ENCODE measurements at places on chromosomes 2 and 18. TPM values are rescaled to one million over a fixed set of nuclear protein-coding genes. Genes with fewer than 3 reads are reported as not detected.

DNA sequence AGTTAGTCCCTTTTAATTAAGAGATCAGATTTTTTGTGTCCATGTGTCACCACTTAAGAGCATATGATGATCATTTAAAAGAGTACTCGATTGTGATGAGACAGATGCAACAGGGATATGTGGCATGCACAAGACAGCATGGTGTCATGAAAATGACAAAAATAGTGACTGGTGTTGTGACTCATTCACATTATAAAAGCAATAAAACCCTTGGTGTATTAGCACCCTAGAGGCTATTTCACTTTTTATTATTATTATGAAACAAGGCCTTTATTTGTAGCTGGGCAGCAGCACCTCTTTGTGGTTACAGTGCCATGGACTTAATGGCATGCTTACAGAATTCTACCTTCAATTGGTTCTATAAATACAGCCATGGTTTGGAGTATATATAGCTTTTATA lies 1296.0 kb upstream of the ZEB2 start:
- no peak overlapping the region for H3K27ac ChIP-seq
- no peaks in the 10 kb centered on the region for H3K4me1 ChIP-seq
- H3K4me3 ChIP-seq, result no peak overlapping the region

- H3K27ac ChIP-seq, result no peak overlapping the region
- H3K4me3 ChIP-seq, result no peak overlapping the region
- peaks cover 39% of the 10 kb centered on the region for H3K36me3 ChIP-seq
- peaks cover 6% of the 10 kb centered on the region for H3K4me1 ChIP-seq
- DNase-seq, result no peak
These were observed 4.6 kb downstream of the CDCA7 start for GRCh38 chr2:173359231-173359630.

DNA sequence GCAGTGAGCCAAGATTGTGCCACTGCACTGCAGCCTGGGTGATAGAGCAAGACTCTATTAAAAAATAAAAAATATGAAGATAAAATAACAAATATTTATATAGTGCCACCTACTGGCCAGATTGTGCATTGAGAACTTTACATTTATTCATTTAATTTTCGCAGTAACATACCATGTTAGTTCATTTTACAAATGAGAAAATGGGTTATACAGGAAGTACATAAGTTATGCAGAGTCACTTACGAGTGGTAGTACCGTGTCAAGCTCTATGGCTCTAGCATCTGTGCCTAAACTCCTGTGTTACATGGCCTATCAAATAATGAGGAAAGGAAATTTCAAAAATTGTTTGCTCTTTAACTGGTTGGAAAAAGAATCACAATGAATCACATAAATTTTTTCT lies 27.9 kb downstream of the RIF1 start:
- H3K4me1 ChIP-seq, result no peaks in the 10 kb centered on the region
- H3K27ac ChIP-seq, result no peak overlapping the region
- H3K4me3 ChIP-seq, result no peak overlapping the region
- no peaks in the 10 kb centered on the region for H3K27me3 ChIP-seq
- H3K36me3 ChIP-seq, result peaks cover 95% of the 10 kb centered on the region

DNA sequence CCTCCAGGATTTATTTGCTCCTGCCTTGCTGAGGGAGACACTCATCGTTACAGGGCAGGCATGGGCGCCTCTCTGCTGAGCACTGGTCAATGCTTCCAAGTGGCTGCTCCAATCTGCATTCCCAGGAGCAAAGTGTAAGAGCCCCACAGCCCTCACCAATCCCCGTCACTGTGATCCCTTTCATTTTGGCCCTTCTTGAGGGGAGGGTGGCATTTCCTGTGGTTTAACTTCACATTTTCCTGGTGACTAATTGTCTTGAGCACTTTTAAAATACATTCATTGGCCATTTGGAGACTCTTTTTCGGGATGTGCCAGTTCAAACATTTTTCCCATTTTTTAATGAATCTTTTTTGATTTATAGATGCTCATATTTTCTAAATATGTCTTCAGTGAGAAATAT lies 33.0 kb downstream of the TPO start:
- H3K4me1 ChIP-seq, result no peaks in the 10 kb centered on the region
- H3K4me3 ChIP-seq, result no peak overlapping the region
- no peaks in the 10 kb centered on the region for H3K27me3 ChIP-seq
- no peaks in the 10 kb centered on the region for H3K36me3 ChIP-seq

- no peak for DNase-seq
- no peaks in the 10 kb centered on the region for H3K27me3 ChIP-seq
- H3K4me1 ChIP-seq, result no peaks in the 10 kb centered on the region
- no peak overlapping the region for H3K27ac ChIP-seq
- no peak overlapping the region for H3K4me3 ChIP-seq
These were observed 4.2 kb downstream of the KIAA1328 start for GRCh38 chr18:36833120-36833519.

DNA sequence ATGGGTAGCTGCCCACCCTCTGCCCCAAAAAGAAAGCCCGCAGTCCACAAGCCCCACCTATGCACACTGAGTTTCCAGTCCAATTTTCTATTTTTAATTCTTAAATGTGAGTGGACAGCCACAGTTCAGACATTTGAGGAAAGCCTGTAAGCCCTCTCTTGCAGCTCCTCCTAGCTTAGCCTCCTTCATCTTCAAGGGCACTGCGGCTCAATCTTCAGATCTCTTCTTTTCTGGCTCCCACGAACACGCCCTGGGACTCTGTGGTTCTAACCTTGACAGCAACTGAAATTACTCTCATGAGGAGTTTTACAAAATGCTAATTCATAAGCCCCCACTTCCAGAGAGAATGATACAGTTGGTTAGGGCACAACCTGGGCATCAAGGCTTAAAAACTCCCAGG lies 144.0 kb downstream of the MSH2 start:
- peaks cover 3% of the 10 kb centered on the region for H3K36me3 ChIP-seq
- no peak overlapping the region for H3K4me3 ChIP-seq
- H3K27ac ChIP-seq, result no peak overlapping the region
- H3K27me3 ChIP-seq, result no peaks in the 10 kb centered on the region
- H3K4me1 ChIP-seq, result no peaks in the 10 kb centered on the region
- no peak for DNase-seq

- no peaks in the 10 kb centered on the region for H3K27me3 ChIP-seq
- no peak for DNase-seq
- peaks cover 7% of the 10 kb centered on the region for H3K4me1 ChIP-seq
- H3K27ac ChIP-seq, result no peak overlapping the region
- H3K36me3 ChIP-seq, result no peaks in the 10 kb centered on the region
These were observed 151.2 kb upstream of the CCDC68 start for GRCh38 chr18:55110436-55110835.

GRCh38 chr2:113200236-113200635 lies 26.5 kb downstream of the PSD4 start:
- no peaks in the 10 kb centered on the region for H3K27me3 ChIP-seq
- no peak overlapping the region for H3K4me3 ChIP-seq
- no peaks in the 10 kb centered on the region for H3K4me1 ChIP-seq

- DNase-seq, result no peak
- no peaks in the 10 kb centered on the region for H3K4me1 ChIP-seq
- H3K4me3 ChIP-seq, result no peak overlapping the region
- H3K27me3 ChIP-seq, result no peaks in the 10 kb centered on the region
- no peak overlapping the region for H3K27ac ChIP-seq
These were observed 31.9 kb downstream of the SLC66A3 start for GRCh38 chr2:11187083-11187619.

DNA sequence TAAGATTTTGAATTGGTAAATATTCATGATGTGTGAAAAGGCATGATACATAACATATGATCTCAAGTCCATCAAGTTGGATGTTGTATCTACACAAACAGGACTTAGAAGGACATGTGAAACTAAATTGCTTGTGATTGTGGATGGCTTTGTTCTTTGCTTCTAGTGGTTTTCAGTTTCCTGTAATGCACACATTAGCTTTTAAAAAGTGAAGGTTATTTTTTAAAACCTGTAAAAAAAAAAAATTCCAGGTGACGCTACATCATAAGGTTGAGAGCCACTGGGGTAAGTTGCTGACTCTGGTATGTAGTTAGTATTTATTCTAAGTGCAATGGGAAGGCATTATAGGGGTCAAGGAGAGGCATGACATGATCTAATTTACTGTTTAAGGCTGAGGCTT lies 48.4 kb upstream of the TMEM247 start:
- no peak overlapping the region for H3K4me3 ChIP-seq
- DNase-seq, result no peak
- H3K27ac ChIP-seq, result no peak overlapping the region
- H3K27me3 ChIP-seq, result no peaks in the 10 kb centered on the region
- peaks cover 5% of the 10 kb centered on the region for H3K4me1 ChIP-seq

DNA sequence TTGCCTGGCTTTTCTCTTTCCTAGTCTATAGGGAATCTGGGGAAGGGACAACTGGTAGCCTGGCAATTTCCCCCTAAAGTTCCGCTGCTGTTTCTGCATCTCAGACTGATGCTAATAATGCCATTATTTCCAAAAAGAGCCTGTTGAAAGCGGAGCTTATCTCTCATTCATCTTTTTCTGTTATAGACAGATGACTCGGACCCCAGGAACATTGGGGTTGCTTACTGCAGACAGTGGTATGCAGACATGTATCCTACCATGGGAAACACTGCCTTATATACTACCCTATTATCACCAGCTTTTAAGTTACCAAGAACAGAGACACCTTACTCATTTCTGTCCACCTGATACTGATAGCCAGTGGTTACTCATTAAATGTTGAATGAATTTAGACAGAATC lies 15.3 kb downstream of the ETAA1 start:
- DNase-seq, result no peak
- no peak overlapping the region for H3K4me3 ChIP-seq
- H3K27me3 ChIP-seq, result no peaks in the 10 kb centered on the region
- H3K36me3 ChIP-seq, result no peaks in the 10 kb centered on the region
- H3K4me1 ChIP-seq, result no peaks in the 10 kb centered on the region

HYCC2 gene
- 8.0 TPM for total RNA-seq

CKAP2L gene
- total RNA-seq, result 20.7 TPM

KIAA1328 gene
- 5.7 TPM for total RNA-seq

FSIP2 gene
- 1.4 TPM for total RNA-seq

All from H1 (cell line).